ENCODE measurements at places on chromosomes 6 and 20.

- DNase-seq = no peak
These were observed 50.0 kb upstream of the CNR1 start for GRCh38 chr6:88216182-88216581.

DNA sequence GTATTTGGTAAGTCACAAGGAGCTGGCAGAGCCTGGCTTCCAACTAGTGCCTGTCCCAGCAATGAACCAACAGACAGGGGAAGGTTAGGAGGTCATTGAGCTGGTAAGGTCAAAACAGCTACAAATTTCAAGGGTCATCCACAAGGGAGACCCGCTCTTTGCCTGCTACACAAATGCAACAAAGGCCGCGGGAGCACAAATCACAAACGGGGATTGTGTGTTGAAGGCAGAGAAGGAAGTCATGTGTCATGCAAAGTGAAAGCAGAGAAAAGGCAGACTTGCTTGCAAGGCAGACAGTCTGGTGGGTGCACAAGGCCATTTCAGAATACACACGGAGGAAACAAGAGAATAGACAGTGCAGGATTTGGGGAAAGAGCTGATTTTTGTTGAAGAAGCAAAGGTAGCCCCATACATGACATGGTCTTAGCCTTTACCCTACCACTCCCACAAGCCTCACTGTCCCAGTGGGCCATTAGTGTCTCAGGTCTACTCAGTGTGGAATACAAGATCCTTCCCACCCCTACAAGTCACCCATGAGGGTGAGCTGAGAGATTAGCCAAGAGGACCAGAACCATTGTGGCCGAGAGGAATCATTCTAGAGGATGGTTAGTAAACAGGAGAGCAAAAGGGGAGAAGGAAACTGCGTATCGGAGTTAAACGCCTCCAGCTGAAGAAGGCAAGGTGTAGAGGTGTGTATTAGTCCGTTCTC is 18.1 kb upstream of the SAMHD1 start:
- no peak for DNase-seq

DNA sequence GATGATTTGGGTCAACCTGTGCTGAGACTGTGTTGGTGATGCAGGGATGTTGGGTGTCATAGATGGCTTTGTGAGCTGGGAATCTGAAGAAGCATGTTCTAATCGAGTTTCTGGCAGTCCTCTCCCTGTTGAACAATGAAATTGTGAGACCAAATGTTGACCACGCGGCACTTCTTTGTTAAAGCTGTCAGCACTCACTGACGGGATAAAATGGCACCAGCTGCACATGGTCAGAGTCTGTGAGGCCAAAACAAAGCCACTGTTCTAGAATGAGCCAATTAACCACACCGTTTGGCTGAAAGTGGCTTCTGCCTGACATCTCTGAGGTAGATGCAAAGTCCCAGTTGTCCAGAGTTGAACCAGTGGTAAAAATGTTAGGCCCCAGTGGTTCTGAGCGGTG is 562.2 kb downstream of the KIF16B start:
- no peak for DNase-seq

GRCh38 chr6:129507846-129508245 is 202.1 kb downstream of the ARHGAP18 start:
- no peak for DNase-seq

GRCh38 chr20:25117990-25118389 is 36.0 kb upstream of the VSX1 start:
- no peak for DNase-seq

DNA sequence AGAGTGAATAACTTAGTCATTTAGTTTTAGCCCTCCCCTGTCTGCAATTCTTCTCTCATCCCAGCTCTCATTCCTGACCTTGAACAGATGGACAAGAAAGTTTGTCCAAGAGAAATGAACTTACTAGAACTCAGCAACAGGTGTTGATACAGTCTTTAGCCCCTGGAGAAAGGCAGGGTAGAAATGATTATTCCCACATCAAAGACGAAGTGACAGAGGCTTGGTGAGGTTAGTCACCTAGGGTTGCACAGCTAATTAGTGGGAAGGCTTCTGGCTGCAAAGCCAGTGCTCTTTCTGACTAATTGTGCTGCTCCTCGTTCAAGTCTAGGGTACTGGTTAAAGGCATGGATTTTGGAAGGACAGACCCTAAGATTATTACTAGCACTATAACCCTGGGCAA is 4.5 kb downstream of the ZDHHC14 start:
- DNase-seq = no peak

DNA sequence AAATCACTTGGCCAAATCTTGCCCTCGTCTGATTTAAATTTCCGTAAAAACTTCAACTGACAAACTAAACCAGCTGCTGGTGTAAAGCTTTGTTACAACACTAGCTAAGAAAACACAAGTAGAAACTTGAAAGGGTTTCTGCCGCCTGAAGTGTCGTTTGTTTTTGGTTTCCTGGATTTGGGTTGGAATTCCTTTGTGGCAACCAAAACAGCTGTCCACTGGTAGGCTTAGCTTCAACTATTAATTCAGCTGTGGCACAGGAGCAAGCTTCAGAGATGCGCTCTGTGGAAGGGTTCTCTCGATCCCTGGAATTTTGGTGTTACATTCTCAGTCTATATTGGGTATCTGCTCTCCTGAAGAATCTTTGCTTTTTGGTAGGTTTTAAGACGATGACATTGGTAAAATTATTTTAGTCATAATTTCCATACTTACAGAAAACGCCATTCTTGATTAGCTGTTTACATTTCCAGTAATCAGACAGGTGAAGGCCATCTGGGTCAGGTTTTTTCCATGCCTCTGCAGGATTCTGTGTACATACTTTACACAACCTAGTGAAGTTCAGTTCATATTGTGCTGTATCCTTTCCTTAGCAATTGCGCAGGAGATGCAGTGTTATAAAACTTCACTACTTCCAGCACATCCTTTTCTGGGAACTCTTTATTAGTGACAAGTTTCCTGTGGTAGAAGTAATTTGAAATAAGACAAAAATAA is 29.9 kb upstream of the SAMD3 start:
- no peak for DNase-seq

GRCh38 chr20:61345656-61346055 is 93.6 kb downstream of the CDH4 start:
- DNase-seq = no peak

GRCh38 chr6:39387785-39388184 is 65.3 kb upstream of the KCNK16 start:
- no peak for DNase-seq

- DNase-seq = no peak
These were observed 7.7 kb downstream of the DNAH8 start for GRCh38 chr6:38722727-38723334.

DNA sequence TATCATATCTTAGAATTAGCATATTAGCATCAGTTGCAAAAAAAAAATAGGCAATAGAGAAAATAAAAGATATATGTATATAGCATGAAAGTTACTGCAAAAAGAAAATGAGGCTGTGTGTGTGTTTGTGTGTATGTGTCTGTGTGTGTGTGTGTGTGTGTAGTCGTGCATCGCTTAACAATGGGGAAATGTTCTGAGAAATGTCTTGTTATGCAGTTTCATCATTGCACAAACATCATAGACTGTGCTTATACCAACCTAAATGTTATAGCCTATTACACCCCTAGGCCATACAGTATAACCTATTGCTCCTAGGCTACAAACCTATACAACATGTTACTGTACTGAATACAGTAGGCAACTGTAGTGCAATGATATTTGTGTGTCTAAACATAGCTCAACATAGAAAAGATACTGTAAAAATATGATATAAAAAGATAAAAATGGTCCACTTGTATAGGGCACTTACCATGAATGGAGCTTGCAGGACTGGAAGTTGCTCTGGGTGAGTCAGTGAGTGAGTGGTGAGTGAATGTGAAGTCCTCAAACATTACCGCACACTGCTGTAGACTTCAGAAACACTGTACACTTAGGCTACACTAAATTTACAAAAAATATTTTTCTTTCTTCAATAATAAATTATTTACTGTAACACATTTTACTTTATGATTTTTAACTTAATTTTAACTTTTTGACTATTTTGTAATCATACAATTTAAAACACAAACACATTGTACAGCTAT is 805.1 kb downstream of the KIF16B start:
- no peak for DNase-seq

- DNase-seq = no peak
These were observed 103.2 kb downstream of the SH3BGRL2 start for GRCh38 chr6:79734374-79734773.

DNA sequence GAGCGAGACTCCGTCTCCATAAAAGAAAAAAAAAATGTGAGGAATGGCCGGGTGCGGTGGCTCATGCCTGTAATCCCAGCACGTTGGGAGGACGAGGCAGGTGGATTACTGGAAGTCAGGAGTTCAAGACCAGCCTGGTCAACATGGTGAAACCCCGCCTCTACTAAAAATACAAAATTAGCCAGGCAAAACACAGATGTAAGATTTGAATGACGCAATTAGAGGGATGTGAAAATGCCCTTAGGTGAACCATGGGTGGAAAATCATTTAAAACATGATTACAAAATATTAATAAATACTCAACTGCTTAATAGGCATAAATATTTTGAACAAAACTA is 20.9 kb downstream of the COL9A3 start:
- DNase-seq = no peak

GRCh38 chr6:12060780-12061609 is 48.9 kb downstream of the HIVEP1 start:
- DNase-seq = peak; percentile 32

DNA sequence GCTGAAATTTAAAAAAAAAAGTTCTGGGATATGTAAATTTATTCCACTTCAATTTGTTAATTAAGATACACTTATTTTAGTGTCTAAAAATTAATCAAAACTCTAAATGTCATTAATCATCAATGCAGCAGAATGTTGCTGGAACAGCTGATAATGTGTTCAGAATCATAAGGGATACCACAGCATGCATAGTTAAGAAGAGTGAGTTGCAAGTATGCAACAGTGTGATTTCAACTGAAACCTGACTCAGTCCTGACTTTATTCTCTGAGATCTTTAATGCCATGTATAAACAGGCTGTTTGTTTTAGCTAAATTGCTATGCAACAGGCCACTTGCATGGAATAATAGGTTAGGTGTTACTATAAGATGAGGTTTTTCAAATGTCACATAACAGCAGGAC is 1.4 kb downstream of the GRIK2 start:
- DNase-seq = no peak

- no peak for DNase-seq
These were observed 75.0 kb downstream of the PTPN1 start for GRCh38 chr20:50585214-50585613.

- DNase-seq = no peak
These were observed 46.3 kb downstream of the SOD2 start for GRCh38 chr6:159646733-159647132.

DNA sequence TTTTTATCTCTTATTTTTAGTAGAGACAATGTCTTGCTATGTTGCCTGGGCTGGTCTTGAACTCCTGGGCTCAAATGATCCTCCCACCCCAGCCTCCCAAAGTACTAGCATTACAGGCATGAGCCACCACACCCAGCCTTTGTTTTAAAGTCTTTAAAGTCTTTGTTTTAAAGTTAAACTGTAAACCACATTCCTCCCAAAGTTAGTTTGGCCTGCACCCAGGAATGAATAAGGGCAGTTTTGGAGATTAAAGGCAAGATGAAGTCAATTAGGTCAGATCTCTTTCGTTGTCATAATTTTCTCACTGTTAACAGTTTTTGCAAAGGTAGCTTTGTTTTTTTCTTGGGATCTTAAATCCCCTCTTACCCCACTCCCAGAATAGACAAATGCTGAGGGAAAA is 63.8 kb downstream of the UBR2 start:
- no peak for DNase-seq

GRCh38 chr20:24701668-24702067 is 232.2 kb downstream of the SYNDIG1 start:
- no peak for DNase-seq

GRCh38 chr6:108288742-108289141 is 6.1 kb upstream of the AFG1L start:
- DNase-seq = no peak

- DNase-seq = no peak
These were observed 305.7 kb upstream of the FLRT3 start for GRCh38 chr20:14643146-14643545.

- no peak for DNase-seq
These were observed 28.5 kb upstream of the MRPS18A start for GRCh38 chr6:43716099-43716498.

- DNase-seq = no peak
These were observed 17.5 kb downstream of the ACSS1 start for GRCh38 chr20:25040438-25040831.

DNA sequence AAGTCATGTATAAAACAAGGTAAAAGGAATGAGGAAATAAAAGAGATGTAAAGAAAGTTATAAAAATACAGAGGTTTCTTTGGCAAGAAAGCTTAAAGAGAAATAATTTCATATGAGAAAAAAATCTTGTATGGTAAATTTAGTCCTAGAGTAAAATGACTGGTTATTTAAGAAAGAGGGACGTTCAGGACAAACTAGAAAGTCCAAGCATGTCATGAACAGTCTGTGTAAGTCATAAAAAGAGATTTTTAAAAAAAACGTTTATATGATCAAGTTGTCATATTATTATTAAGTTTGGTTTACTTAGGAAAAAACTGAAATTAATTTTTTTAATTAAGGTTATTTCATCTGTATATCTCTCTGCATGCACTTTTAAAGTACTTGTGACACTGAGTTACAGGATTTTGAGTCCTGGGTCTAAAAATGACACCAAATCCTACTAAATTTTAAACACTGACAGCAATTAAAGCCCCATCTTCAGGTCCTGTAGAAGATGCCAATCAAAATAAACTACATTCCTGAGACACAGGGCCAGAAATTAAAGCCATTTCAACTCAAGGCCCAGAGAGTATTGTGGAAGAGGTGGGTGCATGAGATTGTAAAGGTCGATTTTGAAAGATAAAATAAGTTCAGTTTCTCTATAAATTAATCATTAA is 62.4 kb downstream of the AGPAT4 start:
- no peak for DNase-seq
